ENCODE measurements at places on chromosomes 3 and 15. TPM values are rescaled to one million over a fixed set of nuclear protein-coding genes. Genes with fewer than 3 reads are reported as not detected.

DNA sequence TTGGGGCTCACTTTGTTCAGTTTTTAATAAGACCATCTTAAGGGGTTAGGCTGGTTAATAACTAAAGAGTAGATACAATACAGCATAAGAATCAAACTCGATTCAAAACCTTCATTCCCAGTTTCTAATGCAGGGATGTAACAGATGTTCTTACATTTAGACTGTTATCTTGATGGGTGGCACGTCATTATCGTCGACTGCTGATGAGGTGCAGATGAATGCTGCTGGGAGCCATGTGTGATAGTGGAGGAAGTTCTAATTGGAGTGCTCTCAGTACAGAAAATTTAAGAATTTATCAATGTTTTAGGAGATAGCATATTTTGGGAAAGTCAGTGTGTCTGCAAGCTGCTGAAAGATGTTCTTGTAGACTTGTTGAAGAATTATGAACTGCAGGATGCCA lies 331.5 kb downstream of the PTPRG start:
- no peak for DNase-seq

DNA sequence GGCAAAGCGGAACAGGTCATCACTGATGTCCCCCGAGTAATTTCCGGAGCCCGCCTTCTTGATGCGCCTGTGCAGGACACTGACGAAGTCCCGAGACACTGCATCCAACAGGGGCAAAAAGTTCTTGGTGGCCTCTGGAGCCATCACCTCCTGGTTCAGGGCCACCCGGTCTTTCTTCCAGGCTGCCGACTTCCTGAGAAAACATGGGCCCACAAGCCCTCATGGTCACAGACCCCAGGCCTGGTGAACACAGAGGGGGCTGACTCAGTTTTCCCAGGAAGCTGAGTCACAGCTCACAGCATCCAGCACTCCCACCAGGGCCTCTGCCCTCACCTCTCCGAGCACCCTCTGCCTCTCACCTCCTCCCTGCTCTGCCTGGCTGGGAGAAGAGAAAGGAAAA lies 22.4 kb downstream of the CYP11A1 start:
- DNase-seq: no peak

GRCh38 chr3:152499791-152500385 lies 231.2 kb downstream of the MBNL1 start:
- peak; percentile 21 for DNase-seq

DNA sequence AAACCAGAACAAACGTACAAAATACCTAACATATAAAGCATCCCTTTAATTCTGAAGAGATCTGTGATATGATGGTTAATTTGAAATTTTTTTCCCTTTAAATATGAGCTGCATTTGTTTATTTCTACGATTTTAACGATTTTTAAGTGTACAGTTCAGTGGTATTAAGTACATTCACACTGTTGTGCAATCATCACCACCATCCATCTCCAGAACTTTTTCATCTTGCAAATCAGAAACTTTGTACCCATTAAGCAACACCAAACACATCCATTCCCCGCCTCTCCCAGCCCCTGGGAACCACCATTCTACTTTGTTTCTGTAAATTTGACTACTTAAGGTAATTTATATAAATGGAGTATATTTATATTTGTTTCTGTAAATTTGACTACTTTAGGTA lies 51.5 kb downstream of the MAP4 start:
- DNase-seq: no peak

DNA sequence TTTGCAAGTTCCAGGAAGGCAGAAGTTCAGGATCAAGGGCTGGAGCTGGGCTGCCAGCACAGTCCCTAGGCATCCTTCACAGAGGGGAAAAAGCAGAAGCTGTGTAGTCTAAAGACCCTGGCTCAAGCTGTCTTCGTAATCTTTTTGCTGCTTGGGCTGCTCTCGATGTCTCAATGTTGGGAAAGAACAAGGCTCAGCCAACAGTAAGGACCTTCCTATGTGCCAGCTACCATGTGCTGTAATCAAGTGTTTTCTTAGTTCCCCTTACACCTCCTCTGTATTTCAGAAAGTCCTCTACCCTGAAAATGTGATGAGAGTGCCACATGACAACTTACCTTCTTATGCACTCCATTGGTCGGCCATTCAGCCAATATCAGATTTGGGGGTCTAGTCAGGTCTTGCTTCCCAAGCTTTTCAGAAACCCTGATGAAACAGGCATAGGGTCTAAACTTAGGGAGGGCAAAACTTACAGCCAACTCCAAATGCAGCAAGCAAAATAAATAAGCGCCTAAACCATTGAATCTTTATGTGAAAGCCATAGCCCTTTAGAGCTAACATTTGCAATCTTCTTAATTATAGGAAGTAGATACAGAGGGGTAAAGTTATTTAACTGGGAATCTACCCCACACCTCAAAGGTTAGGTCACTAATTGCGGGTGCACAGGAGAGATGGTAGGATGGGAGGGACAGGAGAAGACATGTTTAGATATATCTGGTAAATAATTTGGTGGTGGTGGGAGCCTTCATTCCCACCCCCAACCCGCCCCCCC lies 1.2 kb upstream of the EDEM1 start:
- DNase-seq: no peak

DNA sequence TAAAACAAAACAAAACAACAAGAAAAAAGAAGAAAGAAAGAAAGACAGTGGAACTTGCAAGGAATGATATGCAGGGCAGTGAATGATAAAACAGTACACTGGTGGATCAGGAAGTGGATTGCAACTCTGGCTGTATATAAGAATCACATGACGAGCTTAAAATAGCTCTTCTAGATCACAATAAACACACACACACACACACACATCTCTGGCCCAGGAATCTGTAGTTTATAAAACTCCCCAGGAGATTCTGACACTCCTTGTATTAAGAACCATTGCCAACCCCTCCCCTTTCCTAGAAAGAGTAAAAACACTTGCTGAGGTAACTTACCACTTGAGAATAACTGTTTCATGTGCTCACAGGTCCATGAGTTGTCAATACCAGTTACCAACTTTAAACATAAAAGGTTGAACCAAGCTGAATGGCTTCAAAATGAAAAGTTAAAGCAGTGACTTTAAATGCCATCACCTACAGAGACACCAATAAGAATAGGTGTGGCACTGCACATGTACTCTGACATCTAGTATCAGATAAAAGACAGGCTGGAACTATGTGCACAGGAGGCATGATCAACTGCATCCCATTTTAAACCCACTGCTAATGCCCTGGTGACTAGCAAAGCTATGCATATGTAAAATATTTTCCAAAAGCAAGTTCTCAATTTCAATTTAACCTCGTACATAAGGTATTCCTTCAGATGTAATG lies 3.9 kb downstream of the CPOX start:
- no peak for DNase-seq

DNA sequence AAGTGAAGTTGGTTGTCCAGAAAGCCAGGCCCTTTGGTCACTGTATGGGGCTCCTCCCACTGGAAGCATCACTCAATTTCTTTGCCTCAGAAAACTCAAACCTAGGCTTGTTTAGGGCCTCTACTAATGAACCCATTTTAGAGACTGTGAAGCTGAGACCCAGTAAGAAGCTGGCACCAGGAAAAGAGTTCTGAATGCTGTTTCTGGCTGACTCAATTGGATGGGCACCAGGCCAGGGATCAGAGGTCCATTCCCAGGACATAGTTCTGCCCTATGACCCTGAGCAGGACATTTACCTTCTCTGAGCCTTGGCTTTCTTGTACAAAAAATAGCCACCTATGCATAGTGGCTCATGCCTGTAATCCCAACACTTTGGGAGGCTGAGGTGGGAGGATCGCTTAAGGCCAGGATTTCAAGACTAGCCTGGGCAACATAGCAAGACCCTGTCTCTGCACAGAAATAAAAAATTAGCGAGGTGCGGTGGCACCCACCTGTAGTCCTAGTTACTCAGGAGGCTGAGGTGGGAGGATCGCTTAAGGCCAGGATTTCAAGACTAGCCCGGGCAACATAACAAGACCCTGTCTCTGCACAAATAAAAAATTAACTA lies 30.6 kb downstream of the CD276 start:
- DNase-seq: no peak

SPTSSB gene
- total RNA-seq: 78.0 TPM

GRCh38 chr3:124883766-124884473 lies 3.2 kb downstream of the ITGB5 start:
- DNase-seq: peak; percentile 44

DNA sequence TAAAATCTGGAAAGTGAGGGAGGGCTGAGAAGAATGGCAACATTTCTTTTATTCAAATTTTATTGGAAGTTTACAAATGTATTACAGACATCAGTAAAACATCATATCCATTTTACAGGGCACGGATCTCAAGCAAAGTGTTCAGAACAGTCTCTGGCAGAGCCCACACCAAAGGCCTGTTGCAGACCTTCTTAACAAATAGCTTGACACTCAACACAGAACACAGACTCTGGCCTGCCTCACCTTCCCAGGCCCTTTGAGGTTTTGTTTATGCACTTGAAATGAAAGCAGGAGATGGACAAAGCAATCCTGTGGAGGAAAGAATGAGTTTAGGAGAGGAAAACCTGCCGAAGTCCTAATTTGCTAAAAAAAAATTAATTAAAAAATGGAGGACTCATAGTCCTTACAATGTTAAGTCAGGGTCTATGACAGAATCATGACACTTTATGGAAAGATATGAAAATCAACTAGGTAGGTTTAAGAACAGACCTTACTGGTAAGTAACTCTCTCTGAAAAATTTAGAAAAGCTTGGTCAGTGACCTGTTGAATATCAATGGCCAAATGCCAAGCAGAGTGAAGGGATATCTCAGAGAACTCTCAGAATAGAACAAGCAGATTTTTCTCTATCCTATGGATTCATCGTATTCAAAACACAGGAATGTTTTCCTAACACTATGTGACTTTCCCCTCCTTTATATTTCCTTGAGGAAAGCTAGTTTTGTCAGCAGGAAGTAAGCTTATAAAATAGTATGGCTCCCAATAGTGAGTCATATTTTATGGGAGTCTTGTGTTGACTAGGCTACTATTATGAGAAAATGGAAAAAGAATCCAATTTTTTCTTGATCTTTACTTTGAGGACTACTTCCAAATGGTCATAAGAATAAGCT lies 70.8 kb upstream of the PSMD6 start:
- peak; percentile 73 for DNase-seq

- DNase-seq: no peak
These were observed 113.5 kb downstream of the KCNAB1 start for GRCh38 chr3:156233876-156234275.

GRCh38 chr15:63930034-63930433 lies 96.3 kb upstream of the HERC1 start:
- no peak for DNase-seq

PLSCR4 gene
- total RNA-seq: 0.69 TPM
